ENCODE measurements at places on chromosomes 1 and 21.

DNA sequence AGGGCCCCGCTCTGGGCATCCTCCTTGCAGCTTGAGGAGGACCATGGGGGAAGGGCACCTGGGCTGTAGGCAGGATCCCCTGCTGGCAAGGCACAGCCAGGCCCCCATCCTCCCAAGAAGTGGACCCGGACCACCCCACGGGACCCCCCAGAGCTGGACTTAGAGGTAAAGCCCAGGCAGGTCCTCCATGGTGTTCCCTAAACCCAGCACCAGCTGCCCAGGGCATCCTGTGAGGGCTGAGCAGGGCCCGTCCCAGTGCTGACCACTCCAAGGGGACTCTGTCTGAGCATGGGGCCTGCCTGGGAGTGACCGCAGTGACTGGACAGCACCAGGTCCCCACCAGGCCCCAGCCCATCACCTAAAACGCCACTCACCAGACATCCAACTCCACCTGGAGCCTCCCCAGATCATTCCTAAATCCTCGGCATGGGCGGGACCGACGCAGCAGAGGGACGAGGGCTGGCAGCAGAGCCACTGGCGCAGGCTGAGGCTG lies 21.3 kb downstream of the COL6A2 start:
- DNase-seq: no peak

DNA sequence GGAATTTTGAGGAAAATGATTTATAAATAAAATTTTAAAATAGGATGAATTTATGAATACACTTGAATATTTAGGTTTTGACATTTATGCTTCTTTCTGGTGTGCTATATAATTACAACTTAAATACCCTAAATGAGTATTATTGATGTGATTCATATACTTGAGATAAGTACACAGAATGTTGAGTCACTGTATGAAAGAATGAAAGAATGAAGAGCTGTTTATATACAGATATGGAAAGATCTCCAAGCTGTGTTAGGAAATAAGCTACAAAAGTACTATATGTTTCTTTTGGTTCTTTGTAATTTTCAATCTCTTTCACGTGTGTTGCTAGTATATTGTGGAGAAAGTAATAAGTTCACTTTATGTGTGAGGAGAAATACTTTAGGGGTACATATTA lies 147.2 kb downstream of the RASAL2 start:
- no peak for DNase-seq

- no peak for DNase-seq
Observed at GRCh38 chr21:29680273-29680672, 259.5 kb downstream of the GRIK1 start.

DNA sequence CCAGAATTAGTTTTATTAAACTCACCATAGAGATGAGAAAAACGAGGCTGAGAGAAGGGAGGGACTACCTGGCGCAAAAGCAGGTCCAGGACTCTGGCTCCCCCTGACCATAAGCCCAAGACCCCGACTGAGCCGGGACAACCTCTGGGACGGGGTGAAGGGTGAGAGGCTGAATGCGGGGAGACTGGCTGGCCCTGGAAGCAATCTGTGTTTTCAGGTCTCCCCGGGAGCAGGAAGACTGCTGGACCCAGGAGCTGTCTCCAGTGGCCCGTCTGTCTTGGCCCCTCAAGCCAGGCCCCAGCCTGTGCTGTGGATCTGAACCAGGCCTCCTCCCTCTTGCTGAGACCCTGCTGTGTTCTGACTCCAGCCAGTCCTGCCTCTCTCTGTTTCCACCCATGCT lies 240.8 kb downstream of the TRABD2B start:
- DNase-seq: no peak

- DNase-seq: no peak
Observed at GRCh38 chr1:89637496-89637895, 4.6 kb downstream of the LRRC8C start.

GRCh38 chr21:16676391-16676790 lies 836.5 kb upstream of the CXADR start:
- no peak for DNase-seq

DNA sequence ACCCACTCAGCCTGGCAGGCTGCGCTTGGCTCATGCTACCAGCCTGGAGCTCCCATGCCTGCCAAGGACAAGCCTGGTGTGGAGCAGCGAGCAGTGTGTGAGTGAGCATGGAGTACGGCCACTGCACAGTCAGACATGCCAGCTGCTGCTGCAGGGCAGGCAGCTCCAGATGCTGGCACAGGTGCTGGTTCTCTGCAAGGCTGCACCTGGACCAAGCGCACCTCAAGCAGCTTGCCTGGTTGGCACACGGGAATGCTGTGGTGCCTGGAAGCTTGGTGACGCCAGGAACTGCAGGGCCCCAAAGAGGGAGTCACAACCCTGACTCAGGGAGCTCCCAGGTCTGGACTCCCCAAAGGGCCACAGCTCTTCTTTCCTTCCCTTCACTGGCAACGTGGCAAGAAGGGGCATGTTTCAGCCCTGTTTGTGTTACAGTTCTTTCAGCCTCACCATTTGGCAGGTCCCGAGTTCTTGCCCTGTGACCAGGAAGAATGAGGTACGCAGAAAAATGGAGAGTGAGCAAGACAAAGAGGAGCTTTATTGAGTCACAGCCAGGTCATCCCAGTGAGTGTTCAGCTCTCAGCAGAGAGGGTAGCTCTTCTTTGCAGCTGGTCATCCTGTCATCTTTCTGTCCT lies 26.1 kb downstream of the ACOT7 start:
- DNase-seq: peak; percentile 62

- no peak for DNase-seq
Observed at GRCh38 chr21:16740511-16740910, 772.3 kb upstream of the CXADR start.

DNA sequence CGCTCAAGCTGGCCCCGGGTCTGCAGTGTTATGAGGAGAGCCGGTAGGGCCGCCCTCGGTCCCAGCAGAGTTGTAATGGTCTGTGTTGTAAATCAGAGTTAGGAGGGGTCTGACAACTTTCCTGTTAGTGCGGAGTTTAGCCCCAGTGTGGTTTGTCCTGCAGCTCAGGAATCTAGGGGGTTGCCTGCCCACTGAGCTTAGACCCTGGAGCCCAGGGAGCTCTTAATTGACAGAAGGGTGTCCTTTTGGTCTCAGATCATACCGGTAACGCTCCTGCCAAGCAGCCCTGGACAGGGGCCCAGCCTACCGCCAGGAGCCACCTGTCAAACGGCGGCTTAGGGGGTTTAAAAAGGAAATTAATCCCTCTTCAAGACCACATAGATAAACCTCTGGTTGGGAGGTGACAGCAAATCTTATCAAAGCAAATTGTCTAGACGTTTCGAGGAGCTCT lies 164.4 kb downstream of the DYRK1A start:
- DNase-seq: no peak

- no peak for DNase-seq
Observed at GRCh38 chr1:192081359-192081758, 76.9 kb upstream of the RGS18 start.

- no peak for DNase-seq
Observed at GRCh38 chr1:212125654-212126053, 90.1 kb downstream of the DTL start.

- DNase-seq: peak; percentile 59
Observed at GRCh38 chr1:17438318-17439249, 893 bp downstream of the RCC2 start.

DNA sequence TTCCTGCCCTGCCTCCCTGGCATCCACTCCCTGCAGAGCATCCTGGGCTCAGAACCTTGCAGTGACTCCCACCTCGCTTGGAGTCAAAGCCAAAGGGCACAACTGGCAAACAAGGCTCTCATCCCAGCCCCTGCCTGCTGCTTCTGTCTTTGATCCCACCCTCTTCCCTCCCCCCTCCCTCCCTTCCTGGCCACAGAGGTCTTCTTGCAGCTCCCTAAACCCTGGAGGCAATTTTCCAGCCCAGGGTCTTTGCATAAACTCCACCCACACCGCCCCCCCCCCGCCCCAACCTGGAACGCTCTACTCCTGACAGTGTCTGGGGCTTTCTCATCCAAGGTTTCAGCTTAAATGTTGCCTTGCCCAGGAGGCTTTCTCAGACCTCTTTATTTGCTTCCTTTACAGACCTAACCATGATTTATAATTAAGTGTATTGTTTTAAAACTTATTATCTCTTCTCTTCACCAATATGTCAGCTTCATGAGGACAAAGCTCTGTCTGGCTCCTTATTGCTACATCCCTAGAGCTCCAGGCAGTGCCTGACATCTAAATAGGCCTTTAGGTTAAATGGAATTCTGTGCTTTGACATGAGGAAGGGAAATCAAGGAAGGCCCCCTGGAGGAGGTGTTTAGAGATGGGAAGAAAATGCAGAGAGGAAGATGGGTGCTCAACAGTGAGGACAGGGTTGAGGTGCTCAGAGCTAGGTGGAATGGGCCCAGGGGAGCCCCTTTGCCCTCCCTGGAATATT lies 37.7 kb upstream of the PADI1 start:
- no peak for DNase-seq

- no peak for DNase-seq
Observed at GRCh38 chr1:10615332-10615731, 140.6 kb downstream of the PEX14 start.

DNA sequence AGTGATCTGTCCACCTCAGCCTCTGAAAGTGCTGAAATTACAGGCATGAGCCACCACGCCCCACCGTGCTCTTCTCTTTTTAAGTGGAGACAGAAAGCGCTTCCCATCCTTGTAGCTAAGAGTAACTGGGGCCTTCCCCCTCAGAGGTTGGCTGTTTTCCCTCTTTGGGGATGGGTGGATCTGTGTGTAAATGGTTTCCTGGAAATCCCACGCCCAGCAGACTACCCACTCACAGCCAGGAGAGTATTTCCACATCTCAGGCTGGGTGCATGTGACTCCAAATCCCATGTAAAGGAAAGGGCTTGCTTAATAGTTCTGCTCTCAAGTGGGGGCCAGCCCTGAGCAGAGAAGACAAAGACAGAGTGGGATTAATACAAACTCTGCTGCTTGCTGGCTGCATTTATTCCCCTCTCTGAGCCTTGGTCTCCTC lies 19.6 kb upstream of the TCEA3 start:
- peak; percentile 81 for DNase-seq

DNA sequence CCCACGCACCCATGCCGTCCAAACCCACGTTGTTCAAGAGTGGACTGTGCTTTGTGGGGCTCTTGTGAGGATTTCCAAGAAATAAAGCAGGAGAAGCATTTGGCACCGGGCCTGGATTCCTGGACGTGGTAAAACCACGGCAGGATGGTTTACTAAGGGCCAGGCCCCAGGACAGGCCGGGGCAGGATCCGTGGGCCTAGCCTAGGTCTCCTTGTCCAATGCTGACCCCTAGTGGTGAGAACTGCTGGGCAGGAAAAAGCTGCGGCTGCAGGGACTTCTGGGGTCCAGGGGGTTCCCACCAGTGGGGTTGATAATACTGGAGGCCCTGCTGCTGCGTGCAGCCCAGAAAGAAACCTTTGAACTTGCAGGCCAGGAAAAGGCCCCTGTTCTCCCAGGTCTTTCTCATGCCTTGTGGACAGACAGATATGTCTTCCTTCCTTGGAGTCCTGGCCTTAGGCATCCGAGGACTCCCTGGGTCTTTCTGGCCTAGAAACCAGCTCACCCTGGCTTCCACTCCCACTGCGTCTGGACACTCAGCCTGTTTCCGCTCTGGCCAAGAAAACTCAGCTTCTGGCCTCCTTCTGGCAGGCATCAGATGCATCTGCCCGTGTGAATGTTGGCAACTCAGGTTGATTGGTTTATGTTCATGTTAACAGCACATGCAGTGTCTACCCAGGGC lies 106.9 kb upstream of the TMEM51 start:
- peak; percentile 66 for DNase-seq

DNA sequence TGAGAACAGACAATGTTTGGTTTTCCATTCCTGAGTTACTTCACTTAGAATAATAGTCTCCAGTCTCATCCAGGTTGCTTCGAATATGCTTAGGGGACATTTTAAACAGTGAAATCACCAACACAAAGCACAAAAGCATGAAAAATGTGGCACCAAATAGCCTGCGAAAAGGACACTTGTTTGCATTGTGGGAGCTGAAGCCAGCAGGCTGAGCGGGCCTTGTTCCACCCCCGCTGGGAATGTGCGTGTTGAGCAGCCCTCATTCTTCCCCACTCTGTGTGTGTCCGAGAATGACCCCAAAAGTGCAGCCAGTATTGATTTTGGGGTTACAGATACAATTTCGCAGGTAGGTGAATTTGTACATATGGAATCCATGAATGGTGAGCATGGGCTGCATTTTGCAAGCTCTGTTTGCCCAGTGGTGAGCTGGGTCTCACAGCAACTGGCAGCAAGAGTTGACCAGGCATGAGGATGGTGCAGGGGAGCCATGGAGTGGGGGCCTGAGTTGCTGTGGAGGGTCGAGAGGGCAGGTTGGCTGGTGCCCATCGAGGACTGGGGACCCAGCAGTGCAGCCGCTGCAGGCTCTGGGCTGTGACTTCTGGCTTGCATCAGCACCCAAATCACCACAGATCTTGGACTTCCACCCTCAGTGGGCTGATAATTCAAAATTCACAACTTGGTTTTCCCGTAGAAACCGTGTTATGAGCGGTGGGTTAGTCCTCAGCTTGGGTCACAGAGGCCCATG lies 29.4 kb downstream of the NENF start:
- DNase-seq: no peak

DNA sequence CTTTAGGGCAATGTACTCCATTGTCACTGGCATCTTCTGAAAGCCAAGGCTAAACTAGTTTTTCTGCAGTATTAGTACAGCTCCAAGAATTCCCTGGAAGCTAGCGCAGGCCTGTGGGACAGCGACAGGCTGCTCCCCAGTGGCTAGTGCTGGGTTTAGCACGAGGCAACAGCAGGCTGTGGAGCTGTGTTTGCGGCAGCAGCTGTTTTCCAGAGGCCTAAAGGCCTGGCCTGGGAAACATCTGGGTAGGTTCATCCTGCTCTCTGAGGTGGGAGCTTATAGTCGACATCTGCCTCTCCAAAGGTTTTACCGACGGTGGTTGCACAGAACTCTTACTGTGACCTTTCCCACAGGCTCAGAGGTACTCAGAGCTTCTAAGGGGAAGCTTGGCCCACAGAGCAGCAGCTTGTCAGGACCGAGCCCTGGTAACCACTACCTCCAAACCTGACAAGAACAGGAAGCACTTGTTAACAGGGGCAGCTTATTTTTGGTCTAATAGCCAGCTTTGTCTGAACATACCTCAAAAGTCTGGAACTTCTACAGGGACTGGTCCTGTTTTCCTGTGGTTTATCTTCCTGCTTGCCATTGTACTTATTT lies 17.2 kb downstream of the CC2D1B start:
- no peak for DNase-seq

- DNase-seq: no peak
Observed at GRCh38 chr1:201760516-201760915, 68.4 kb upstream of the IPO9 start.

DNA sequence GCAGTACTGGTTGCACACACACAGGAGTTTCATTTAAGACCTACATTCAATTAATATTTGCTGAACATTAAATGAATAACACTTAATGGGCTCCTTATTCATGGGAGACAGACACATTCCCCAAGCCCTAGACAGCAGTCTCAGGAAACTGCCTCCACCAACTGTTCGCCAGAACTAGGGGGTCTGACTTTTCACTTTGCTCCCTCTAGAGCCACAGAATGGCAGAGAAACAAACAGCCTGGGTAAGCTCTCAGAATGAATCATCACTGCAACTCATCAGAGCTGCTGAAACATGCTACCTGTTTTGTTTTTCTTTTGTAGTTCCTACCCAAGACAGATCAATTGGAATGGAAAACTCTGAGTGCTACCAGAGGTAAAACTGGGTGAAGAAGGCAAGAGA lies 31.7 kb downstream of the ELK4 start:
- DNase-seq: no peak

- no peak for DNase-seq
Observed at GRCh38 chr1:171637928-171638576, 14.4 kb downstream of the MYOC start.

Data from breast epithelium (tissue), 4 donors.